ENCODE measurements at places on chromosomes 5 and 9. TPM values are rescaled to one million over a fixed set of nuclear protein-coding genes. Genes with fewer than 3 reads are reported as not detected.

SLC1A3 gene
- 1.2 TPM for total RNA-seq

PRSS3 gene
- total RNA-seq: 29.9 TPM

SMIM33 gene
- under 0.01 TPM for total RNA-seq

ELOVL7 gene
- total RNA-seq: 0.61 TPM
